Nephron progenitor cell (in vitro differentiated cells): ENCODE measurements at places on chromosomes 16 and 17.

DNA sequence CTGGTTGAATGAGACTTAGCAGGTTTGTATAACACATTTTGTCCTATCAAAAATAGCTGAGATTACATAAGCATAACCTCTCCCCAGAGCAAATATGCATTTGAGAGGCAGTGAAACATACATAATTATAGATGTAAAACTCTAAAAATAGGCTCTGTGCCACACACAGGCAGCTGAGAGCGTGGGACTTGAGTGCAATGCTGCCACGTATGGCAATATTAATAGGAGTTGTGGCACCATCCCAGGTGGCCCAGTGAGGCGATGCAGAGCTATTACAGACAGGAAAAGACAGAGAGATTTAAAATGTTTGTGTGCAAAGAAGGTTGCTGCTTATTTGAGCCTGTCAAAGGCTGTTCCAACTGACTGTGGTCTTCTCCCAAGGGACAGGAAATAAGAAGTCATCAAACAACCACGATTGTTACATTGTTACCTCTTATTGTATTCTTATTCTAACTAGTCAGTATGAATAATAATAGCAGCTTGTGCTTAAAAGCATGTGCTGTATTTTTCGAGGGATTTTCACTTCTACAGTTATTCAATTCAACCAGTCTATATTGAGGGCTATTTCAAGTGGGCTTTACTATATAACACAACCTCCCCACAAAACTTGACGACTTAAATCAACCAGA is 116.5 kb downstream of the SALL1 start:
- no peak for DNase-seq

DNA sequence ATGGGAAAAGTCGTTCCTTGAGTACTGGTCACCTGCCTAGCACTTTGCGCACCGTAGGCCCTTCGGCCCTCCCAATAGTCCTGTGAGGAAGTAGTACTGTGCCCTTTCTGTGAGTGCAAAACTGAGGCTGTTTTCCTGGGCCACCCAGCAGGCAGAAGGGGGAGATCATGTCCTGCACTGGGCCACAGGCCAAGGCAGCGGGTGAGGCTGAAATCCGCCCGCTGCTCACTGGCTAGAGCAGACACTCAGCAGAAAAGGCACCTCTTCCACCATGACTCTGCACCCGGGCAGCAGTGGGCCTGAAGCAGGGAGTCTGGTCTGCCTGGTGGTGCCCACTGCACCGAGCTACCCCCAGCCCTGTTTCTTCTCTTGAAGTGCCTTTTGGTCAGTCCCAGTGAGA is 20.2 kb downstream of the METTL22 start:
- DNase-seq: no peak

DNA sequence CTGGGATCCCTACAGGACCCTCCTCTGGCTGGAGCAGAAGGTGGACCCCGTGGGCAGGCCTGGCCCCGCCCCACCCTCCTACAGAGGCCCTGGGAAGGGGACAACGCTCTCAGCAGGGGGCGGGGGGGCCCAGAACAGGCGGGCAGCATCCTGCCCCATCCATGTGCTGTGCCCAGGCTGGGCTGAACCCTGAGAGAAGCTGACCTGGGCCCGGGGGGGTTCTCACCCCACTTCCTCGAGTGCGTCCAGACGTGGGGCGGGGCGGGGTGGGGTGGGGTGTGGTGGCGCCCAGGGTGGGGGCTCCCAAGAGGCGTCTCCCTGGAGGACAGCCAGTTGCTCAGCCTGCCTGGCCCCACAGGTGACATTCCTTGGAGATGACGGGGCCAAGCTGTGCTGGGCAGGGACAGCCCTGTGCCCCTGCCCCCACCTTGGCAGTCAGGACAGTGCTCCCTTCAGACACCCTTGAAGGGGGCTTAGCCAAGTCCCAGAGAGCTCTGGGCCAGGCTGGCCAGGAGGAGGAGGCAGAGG is 390 bp upstream of the UNC13D start:
- DNase-seq: no peak

DNA sequence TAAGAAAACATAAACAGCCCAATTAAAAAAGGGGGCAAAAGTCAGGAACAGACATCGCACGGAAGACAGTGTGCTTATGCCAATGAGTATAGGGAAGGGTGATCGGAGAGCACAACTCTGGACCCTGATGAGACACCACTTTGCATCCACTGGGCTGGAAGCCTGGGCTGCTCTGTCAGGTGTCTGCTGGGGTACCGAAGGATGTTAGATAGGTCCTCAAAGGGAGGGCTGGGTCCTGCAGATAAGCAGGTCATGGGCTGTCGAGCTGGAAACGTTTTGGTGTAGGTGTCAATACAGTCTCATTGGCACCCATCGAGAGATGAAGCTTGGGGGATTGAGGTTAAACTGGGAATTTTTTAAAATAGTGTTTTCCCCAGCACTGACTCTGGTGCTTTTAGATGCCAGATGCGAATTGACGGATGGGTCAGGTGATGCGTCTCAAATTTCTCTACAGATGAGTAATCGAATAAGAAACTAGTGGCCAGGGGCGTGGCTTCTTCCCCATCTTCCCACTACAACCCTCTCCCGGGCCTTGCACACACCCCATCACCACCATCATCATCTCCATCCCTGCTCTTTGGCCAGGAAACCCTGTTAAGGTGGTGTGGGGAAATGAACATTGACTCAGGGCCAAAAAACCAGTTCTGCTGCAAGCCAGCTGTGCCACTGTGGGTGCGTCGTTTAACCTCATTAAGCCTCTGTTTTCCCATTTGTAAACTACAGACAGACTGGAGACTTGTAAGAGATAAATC is 47.8 kb upstream of the IRF8 start:
- no peak for DNase-seq

GRCh38 chr16:78005881-78006280 is 16.5 kb upstream of the CLEC3A start:
- no peak for DNase-seq

DNA sequence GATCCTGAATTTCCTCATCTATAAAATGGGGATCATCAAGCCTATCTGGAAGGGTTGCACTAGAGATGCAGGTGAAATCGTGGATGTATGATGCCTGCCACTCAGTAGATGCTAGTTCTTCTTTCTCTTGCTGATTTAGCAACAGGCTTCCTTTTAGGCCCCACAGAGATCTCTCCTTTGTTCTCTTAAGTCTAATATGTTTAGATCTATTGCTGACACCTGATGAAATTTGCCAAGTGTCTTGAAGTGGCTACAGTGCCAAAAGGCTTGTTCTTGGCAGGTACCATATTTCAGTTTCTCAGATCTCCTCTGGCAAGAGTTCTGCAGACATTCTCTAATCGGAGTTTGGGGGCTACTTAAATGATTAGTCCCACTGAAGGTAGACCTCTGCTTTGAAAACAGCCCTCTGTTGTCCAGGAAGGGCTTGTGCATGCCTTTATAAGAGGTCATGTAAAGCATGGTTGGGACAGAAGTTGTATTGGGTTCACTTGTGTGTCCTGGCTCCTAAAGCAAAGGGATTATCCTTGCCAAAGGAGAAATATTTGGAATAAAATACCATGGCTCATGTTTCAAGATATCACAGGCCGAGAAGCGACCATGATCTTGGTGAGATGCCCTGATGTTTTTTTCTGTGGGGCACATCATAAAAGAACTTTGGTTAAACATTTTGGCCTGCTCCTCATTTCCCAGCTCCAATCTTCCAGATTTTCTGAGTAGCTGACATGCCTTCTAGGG is 234.0 kb downstream of the MSI2 start:
- no peak for DNase-seq

- DNase-seq: peak; percentile 31
Observed at GRCh38 chr17:41547378-41547841, 19.3 kb upstream of the KRT19 start.

- no peak for DNase-seq
Observed at GRCh38 chr16:85823328-85823920, 23.9 kb downstream of the COX4I1 start.

- DNase-seq: no peak
Observed at GRCh38 chr17:74008196-74008595, 195.3 kb upstream of the RPL38 start.

- no peak for DNase-seq
Observed at GRCh38 chr17:7612294-7612640, 2.4 kb downstream of the FXR2 start.

GRCh38 chr17:58281511-58282011 is 826 bp upstream of the MPO start:
- DNase-seq: no peak

GRCh38 chr16:20897922-20898321 is 2.2 kb downstream of the DCUN1D3 start:
- no peak for DNase-seq

GRCh38 chr16:25501530-25502255 is 190.1 kb upstream of the HS3ST4 start:
- peak; percentile 18 for DNase-seq

DNA sequence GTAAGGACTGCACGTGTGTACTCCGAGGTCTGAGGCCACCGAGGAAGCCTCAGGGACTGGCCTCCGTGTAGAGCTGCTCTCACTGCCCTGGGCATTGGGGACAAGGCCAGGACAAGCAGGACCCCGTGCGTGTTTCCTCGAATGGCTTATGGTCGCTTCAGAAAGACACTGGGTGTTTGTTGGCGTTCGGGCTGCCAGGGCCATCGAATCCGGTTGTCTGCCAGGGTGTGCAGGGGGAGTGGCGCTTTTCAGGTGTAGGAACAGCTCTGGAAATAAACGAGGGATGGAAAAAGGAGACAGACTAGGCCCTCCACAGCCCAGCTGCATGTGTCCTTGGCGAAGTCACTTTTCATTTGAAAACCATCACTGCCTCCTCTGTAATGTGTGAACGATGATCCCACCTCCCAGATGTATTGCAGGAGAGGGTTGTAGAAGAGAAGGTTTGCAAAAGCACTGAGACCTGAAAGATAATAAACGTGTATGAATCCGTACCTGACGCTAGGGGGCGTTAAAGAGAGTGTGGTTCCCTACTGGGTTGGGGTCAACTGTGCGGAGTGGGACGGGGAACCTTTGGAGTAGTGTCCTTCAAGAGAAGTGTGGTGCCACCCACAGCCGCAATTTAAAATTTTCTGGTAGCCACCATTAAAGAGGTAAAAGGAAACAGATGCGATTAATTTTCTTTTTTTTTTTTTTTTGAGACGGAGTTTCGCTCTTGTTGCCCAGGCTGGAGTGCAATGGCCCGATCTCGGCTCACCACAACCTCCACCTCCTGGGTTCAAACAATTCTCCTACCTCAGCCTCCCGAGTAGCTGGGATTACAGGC is 2.1 kb upstream of the ZSCAN10 start:
- no peak for DNase-seq

DNA sequence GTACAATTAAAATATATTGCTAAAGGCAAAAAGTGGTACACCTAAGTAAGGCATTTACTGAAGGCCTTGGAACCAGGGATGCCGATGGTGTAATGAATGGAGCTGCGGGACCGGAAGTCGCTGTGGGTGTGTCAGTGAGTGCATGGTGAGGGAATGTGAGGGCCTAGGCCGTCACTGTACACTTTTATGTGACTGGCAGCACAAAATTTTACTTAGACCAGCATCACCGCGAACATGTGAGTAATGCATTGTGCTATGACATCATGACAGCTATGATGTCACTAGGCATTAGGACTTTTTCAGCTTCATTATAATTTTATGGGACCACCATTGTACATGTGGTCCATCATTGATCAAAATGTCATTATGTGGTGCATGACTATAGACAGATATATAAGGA is 14.7 kb downstream of the ALOX15B start:
- DNase-seq: no peak

DNA sequence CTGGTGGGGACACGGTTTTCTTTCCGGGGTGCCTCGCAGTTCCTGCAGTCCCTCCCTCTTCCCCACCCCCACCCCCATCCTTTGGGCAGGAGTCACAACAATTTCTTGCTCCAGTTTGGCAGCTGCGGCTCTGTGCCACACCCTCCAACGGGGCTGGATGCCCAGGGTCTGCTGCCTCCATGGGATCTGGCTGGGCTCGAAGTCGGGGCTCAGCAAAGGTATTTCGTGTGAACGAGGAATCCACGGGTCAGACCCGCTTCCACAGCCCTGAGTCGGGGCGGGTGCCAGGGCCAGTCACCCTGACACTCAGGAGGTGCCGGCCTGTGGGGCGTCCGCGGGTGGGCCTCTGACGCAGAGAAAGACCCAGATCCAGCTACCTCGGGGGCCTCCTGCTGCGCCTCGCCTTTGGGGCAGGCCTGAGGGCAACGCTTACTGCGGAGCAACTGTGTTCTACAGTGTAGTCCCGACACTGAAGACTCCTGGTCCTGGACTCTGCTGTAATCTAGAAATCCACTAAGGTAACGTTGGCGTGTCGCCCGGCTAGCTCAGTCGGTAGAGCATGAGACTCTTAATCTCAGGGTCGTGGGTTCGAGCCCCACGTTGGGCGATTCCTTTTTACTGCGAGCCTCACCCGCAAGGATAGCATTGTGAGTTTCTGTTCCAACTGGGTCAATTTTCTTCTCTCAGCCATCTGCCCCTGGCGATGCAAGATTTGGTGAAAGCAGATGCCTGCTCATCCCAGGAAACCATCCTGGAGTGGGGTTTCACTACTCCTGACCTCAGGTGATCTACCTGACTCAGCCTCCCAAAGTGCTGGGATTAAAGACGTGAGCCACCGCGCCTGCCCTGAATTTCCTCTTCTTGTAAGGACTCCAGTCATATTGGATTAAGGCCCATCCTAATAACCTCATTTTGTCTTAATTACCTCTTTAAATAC is 12.6 kb upstream of the OR1F1 start:
- peak; percentile 41 for DNase-seq

GRCh38 chr16:28497386-28497785 is 2.9 kb downstream of the APOBR start:
- DNase-seq: no peak

DNA sequence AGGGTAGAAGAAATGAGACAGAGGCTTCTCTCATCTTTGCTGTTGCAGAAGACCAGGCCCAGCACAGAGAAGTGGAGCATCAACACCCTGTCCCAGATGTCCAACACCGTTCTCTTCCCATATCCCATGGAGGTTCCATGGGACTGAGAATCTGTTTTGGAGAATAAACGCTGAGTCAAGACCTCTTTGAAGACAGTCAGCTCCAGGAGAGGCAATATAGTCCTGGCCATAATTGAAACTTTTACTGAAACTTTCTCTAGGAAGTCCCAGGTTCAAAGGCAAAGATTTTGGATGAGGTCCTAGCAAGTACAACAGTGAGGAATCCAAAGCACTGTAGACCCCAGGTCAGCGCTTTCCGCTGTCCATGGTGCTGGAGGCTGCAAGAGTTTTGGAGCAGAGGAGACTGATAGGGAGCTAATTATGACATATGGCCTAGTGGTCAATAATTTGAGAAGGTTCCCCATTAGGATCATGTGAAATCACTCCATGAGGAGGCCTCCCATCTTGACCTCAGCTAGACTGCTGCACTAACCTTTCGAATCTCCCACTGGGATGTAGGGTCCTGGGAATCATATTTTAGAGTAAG is 36.0 kb downstream of the OSBPL7 start:
- peak; percentile 91 for DNase-seq

DNA sequence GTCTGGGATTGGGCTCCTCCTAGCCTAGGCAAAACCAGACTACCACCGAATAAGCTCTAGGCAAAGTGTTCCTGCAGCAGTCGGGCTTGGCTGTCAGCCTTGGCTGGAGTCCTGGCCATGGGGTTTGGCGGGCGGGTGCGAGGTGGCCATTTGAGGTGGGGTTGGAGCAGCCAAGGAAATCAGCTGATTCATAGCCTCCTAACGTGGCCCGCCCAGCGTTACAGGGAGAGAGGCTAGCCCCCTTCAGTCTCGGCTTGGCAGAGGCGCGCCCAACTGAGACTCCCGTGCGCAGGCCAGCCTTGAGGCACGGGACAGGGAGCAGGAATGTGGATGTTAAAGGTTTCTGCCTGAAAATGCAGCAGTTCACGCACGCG is 1.9 kb downstream of the PMP22 start:
- DNase-seq: peak; percentile 53

GRCh38 chr16:82750068-82750467 is 123.3 kb downstream of the CDH13 start:
- DNase-seq: no peak
